ENCODE measurements at places on chromosomes 2 and 18.

DNA sequence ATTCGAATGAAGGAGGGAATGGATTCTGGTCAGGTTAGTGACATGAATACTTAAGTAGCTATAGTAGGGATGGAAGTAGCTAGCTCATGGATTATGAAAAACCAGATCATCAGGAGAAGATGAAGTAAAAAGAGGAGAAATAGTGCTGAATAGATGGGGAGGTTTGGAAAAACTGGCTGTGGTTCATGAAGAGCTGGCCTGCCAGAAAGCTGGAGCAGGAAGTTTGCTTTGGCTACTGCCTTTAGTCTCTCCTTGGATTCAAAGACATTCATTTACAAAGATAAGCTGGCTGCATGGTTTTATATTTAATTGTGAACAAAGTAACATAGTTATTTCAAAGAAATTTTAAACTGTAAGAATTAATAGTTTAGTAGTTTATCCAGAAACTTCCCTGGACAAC lies 567.0 kb downstream of the RIT2 start:
- DNase-seq, result no peak

DNA sequence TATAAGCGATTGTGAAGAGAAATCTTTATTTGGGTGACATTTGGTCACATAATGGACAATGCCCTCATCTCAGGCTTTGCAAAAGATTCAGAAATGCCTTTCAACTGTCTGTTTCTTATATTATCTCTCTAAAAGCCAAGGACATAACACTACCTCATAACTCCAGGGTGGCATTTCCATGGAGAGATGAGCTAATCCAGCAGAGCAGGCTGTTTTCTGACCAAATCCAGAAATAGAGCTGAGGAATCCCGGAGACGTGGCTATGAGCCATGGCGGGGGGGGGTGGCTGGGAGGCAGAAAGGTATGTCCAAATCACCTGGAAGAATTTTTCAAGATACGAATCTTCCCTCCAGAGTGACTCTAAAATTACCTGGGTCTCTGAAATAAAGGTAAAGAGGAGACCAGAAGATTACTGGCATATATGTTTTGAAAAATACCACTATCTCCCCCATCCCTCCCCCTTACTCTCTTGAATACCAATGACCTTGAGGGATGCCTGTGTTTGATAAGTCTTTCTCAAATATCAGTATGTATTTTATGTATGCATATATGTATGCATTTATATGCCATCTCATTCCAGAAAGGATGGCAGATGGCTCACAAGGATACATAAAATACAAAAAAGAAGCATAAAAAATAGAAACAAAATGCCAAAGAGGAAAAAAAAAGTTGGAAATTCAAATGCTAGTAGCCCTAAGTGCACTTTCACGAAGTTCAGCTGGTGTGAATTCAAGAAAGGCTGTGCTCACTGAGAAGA lies 296.0 kb upstream of the MGAT5 start:
- DNase-seq, result no peak

DNA sequence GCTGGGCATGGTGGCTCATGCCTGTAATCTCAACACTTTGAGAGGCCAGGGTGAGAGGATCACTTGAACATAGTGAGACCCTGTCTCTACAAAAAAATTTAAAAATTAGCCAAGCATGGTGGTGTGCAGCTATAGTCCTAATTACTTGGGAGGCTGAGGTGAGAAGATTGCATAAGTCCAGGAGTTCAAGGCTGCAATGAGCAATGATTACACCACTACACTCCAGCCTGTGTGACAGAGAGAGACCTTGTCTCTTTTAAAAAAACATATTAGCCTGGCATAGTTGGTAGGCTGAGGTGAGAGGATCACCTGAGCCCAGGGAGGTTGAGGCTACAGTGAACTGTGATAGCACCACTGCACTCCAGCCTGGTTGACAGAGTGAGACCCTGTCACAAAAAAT lies 13.7 kb downstream of the TRAPPC8 start:
- DNase-seq, result no peak

- no peak for DNase-seq
Measured at GRCh38 chr18:3709205-3709604, 259.2 kb downstream of the TGIF1 start.

DNA sequence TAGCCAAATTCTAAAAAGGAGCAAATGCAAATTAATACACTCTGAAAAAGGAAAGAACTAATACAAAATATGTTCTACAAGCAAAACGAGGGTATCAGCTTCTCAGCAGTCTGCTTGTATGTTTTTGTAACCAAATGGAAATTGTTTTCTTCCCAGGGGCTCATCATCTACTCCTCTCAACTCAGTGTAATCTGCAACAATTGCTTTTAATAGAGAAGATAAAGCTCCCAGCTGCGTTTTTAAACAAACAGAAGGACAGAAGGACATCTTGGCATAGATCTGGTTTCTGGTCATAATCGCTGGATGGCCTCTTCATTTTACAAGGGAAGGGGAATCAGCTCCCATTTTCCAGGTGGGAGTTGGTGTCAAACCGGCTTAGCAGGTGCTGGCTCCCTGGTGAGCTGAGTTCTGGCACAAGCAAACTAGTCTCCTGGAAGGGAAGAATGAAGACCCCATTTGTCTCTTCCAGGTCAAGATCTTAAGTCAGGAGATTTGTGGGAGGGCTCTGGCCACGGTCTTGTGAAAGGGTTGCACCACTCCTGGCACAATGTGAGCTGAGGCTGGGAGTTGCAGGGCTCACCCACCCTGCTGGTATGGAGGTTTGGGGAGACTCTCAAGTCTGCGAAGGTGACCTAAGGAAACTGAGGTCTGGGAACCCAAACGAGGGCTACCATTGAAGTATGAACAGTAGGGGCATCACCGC lies 41.6 kb downstream of the NPPC start:
- DNase-seq, result no peak

DNA sequence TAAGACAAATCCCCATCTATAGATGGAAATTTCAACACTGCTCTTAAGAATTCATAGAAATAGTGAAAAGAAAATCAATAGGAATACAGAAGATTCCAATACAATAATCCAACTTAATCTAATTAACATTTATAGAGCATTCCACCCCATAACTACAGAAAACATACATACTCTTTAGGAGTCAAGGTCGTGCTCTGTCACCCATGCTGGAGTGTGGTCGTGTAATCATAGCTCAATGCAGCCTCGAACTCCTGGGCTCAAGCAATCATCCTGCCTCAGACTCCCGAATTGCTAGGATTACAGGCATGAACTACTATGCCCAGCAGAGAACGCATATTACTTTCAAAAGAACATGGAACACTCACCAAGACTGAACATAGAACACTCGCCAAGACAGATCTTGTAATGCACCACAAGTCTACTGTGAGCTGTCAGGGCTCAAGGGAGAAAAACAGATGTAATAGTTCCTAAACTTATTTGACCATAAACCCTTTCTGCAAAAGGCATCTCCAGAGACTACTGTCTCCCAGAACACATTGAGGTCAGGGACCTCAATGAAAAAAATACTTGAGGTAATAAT lies 14.1 kb downstream of the MEMO1 start:
- DNase-seq, result peak; percentile 4

GRCh38 chr2:101253703-101254450 lies 1.2 kb downstream of the CNOT11 start:
- DNase-seq, result no peak

- peak; percentile 65 for DNase-seq
Measured at GRCh38 chr2:162118166-162119031, 33.6 kb downstream of the GCG start.

- no peak for DNase-seq
Measured at GRCh38 chr18:3679241-3679640, 229.3 kb downstream of the TGIF1 start.

DNA sequence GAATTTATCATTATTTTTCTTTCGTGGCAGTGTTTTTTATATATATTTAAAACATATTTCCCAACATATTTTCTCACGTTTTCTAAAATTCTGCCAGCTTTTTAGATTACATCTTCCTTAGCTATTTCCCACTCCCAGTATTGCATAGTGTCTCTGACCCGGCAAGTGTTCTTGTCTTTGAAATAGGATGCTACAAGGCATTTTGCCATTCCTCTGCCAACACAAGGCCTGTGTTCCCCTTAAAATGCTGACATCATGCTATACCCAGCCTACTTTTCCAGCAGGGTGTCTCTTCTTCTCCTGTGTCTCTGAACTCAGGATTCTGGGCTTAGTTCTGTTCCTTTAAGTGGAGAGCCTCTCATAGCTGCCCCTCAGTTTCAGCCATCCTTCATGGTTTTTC lies 115.2 kb downstream of the DIS3L2 start:
- DNase-seq, result peak; percentile 77

- DNase-seq, result no peak
Measured at GRCh38 chr18:46215902-46216723, 111.9 kb downstream of the HAUS1 start.

GRCh38 chr2:128437204-128437565 lies 118.5 kb upstream of the HS6ST1 start:
- DNase-seq, result no peak

DNA sequence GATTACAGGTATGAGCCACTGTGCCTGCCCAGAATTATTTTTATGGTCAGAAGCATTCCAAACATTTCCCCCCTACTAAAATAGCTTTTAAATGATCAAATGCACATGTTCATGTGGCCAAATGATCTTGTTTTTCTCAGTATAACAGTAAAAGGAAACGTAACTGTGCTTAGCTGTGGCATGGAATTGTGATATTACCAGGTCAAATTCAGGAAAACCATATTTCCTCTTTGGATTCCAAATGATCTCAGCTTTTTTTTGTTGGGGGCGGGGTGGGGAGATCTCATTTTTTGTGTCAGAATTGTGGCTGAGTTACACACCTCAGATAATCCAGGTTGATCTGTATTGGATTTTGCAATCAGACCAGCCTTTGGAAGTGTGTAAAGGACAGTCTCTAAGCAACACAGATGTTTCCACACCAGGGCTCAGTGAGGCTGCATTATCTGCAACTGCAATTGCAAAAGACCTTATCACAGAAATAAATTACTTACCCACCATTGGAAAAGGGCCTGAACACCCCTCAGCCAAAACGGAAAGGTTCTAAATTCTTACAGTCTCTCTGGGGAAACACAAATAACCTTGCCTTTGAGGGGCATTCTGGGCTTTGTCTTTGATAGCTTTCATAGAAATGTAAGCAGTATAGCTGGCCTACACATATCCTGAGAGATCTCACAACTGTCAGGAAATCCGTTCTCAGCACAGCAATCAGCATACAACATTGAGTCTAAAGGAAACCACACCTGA lies 8.4 kb downstream of the CASP10 start:
- DNase-seq, result no peak

- peak; percentile 38 for DNase-seq
Measured at GRCh38 chr18:34493099-34493544, 217.0 kb upstream of the DTNA start.

- no peak for DNase-seq
Measured at GRCh38 chr2:121241466-121241865, 43.5 kb downstream of the TFCP2L1 start.

- DNase-seq, result peak; percentile 51
Measured at GRCh38 chr2:176096986-176097819, 2.4 kb upstream of the HOXD12 start.

DNA sequence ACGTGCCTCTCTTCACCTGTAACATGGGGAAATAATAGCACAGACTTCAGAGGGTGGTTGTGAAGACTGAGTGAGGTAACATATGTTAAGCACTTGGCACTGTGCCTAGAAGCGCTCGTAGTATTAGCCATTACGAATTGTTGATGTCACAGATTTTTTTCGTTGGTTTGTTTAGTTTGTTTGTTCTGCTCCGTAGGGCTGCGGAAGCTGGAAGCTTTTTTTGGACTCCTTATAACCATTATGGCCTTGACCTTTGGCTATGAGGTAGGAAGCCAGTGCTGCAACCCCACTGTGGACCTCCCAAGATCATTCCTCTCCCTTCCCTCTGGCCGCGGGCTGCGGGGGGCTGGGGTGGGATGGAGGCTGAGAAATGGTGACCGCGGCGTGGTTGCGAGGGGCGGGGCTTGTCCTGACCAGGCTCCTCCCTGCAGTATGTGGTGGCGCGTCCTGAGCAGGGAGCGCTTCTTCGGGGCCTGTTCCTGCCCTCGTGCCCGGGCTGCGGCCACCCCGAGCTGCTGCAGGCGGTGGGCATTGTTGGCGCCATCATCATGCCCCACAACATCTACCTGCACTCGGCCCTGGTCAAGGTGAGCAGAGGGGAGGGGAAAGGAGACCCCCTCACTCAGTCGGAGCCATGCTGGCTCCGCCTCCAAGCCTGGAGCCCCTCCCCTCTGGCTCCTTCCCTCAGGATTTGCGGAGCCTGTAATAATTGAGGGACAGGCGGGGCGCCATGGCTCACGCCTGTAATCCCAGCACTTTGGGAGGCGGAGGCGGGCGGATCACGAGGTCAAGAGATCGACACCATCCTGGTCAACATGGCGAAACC lies 5.5 kb downstream of the SLC11A1 start:
- DNase-seq, result peak; percentile 51

DNA sequence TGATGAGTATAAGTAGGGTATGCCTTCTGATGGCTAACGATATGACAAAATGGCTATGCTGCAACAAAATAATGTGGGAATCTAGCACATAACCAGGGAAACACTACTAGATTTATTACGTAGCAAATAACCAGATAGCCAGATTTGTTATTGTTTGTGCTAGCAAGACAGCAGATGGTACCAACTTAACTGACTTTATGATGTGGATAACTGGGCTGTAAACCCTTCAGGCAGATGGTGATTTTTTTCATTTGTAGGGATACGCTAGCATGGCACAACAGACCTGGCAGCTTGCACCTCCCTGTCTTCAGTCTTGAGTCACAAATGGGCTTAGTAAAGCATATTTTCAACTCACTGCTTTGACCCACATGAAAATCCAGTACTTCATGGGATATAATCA lies 48.7 kb downstream of the PRELID3A start:
- DNase-seq, result no peak
